Dermis microvascular lymphatic vessel endothelial cell (primary cell): ENCODE measurements at places on chromosomes 11 and 22. TPM values are rescaled to one million over a fixed set of nuclear protein-coding genes. Genes with fewer than 3 reads are reported as not detected.

Gene RAB39A
- total RNA-seq = 0.13 TPM in 1 of 2 replicates, not detected in the other

Gene BBOX1
- total RNA-seq = not detected in 2 replicates

Gene OLFML1
- total RNA-seq = 0.25 TPM in 1 of 2 replicates, not detected in the other

Gene LBHD1
- 1.5 and 1.8 TPM in 2 replicates for total RNA-seq

Gene CCDC89
- not detected in 2 replicates for total RNA-seq

Gene MRTFA
- 12.8 and 24.5 TPM in 2 replicates for total RNA-seq

Gene KRTAP5-7
- not detected in 2 replicates for total RNA-seq

Gene SAC3D1
- total RNA-seq = 7.6 and 8.5 TPM in 2 replicates

Gene MB
- total RNA-seq = not detected in 2 replicates

Gene UCP3
- under 0.01 and 0.38 TPM in 2 replicates for total RNA-seq

Gene LDHAL6A
- total RNA-seq = not detected in 2 replicates

Gene DLG2
- 0.13 and 0.51 TPM in 2 replicates for total RNA-seq

Gene PAMR1
- total RNA-seq = under 0.01 and 0.25 TPM in 2 replicates

Gene ABTB2
- 0.13 and 0.25 TPM in 2 replicates for total RNA-seq

Gene LRRC74B
- total RNA-seq = not detected in 2 replicates
